ENCODE measurements at places on chromosomes 12 and 14.

- DNase-seq, result no peak
Observed at GRCh38 chr14:104227806-104228205, 89.4 kb downstream of the KIF26A start.

DNA sequence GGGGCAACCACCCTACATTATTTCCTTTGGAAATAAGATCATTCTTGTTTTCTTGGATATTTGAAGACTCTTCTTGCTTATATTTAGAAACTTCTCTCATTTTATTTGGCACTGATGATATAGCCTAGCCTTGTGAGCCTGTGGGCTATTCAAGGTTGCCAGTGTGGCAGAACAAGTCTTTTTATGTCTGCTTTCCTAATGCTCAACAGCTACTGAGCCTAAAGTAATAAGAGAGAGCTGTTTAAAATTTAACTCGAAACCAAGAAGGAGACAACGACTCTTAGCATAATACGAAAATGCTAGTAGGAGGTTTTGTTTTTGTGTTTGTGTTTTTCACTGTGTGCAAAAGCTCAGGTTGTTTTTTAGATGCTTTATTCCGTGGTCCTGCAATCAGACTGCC is 104.0 kb upstream of the CPM start:
- no peak for DNase-seq

DNA sequence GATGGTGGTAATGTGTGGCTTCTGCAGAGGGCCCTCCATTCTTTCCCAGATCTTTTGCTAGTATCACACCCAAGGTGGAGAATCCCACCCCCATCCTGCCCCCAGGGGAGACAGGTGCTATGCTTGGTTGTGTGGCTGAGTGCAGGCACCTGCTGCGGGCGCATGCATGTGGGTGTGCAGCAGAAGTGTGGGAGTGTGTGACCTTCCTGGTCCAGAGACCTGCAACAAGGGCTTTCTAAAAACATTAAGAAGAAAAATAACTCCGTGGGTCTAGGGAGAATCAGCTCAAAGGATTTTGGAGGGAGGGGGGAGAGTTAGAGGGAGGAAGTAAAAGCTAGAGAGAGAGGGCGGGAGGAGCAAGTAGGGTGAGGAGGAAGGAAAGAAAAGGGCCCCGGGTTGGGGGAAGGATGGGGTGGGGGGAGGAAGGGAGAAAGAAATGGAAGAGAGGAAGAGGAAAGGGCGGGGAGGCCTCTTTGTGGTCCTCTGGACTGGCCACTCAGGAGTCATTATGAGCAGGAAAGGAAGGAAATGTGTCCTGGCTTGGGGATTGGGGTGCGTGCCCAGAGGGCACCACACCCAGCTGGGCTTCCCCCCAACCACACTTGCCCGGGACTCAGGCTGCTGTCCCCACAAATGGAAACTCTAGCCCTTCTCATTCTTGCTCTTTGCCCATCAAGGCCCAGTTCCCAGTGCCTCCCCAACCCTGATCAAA is 3.1 kb upstream of the FIGNL2 start:
- no peak for DNase-seq

GRCh38 chr12:6773590-6774351 is 1.5 kb downstream of the LAG3 start:
- no peak for DNase-seq

GRCh38 chr14:39212693-39213092 is 21.0 kb upstream of the MIA2 start:
- DNase-seq, result no peak

DNA sequence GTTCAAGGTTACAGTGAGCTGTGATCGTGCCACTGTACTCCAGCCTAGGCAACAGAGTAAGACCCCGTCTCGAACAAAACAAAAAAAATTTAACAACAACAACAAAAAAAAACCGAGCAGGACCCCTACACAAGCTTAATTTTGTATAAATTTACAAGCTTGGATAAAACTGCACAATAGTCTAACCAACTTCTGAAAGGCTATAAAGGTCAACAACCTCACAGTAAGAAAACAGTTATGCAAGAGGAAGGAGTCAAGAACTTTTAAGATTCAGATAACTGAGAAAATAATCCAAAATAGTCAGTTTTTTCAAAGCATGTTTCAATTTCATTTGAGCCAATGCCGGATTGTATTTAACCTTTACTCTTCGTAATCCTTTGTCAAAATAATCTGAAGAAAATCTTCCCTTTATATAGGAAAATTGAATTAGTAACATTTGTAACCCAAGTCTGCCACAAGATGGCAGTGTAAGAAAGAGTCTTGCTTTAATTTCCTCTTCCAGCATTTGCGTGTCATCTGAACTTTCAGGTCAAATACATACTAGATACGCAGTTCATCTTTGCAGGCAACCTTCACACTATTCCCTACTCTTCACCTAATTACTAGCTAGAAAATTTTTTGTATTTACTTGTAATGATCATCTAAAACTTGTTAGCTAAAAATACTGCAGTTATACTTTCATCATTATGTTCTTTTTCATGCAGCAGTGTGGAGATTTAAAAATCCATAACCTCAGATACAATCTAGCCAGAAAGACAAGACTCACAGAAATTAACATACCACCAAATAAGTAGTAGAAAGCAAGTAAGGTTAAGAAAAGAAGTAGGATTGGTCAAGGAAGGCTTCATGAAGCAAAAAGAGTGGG is 5.8 kb downstream of the CCNB1IP1 start:
- DNase-seq, result no peak

- DNase-seq, result no peak
Observed at GRCh38 chr12:121217761-121218160, 7.8 kb downstream of the P2RX4 start.
